ENCODE measurements at places on chromosomes 3 and 15.

DNA sequence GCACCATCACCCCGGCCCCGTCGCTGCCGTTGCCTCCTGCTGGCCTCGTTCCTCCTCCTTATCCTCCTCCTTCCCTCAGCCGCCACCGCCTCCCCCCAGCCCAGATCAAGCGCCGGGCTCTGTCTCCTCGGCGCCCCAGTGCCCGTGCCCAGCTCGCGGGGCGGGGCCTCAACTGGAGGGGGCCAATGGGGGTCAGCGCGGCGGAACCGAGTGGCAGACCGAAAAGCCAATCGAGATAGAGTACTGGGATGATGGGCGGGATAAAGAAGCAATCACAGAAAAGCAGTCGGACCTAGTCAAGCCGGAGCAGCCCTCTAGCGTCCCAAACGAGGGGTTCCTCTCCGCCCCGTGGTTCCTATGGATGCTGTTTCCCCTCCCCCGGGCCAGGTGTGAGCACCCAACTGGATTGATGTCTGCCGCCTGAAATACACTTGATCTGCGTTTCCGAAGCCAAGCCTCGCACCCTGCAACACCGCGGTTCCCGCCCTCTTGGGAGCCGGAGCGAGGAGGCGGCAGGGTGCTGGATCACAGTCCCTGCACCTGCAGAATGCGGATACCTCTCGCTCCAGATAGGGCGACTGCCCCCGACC lies at the start of gene FRMD5:
FRMD5 (minus strand) TSS at position 121 of the 590 bp plus-strand sequence.
- DNase-seq: peak; percentile 96

DNA sequence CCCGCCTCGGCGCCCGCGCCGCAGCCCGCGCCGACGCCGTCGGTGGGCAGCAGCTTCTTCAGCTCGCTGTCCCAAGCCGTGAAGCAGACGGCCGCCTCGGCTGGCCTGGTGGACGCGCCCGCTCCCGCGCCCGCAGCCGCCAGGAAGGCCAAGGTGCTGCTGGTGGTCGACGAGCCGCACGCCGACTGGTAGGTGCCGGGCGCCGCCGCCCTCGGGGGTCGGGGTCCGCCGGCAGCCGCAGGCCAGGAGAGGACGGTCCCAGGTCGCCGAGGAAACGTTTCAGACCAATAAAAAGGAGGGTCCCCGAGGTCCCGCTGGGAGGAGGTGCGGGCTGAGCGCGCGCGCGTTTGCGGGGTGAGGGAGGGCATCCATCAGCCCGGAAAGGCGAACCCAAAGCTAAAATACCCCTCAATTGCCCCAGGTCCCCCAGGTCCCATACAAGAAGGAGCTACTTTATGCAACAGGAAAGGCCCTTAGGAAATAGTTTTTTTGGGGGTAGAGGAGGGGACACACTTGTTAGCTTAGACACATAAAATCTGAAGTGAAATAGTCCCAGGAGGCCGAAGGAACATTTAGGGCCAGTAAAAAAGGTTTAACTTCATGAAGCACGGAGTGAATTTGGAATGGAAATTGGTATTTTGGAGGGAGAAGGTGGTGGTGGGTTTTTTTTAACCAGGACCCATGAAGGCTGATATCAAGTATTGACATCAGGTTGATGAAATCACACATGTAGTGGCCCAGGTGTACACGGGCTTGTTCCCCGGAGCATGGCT lies 739 bp downstream of the SYN2 start:
- DNase-seq: no peak

DNA sequence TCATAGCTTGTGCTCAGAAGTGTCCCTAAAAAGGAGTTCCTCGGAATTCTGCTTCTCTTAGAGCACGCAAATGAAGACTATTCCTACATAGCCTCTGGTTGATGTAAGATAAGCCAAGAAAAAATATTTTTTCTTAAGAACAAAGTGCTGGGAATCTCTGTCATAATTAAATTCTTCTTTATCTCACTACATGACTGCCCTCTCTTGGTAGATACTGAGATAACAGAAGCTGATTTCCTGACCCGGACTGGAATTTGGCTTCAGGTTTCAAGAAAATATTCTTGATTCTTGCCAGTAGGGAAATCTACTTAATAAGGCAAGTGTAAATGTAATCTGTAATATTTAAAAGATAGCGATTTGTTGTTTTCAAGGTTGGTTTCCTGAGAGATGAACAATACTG lies 31.3 kb upstream of the SETMAR start:
- DNase-seq: no peak

- DNase-seq: no peak
Measured at GRCh38 chr3:127770671-127771355, 51.5 kb downstream of the MGLL start.

GRCh38 chr3:110928016-110928662 lies 143.5 kb upstream of the NECTIN3 start:
- no peak for DNase-seq

DNA sequence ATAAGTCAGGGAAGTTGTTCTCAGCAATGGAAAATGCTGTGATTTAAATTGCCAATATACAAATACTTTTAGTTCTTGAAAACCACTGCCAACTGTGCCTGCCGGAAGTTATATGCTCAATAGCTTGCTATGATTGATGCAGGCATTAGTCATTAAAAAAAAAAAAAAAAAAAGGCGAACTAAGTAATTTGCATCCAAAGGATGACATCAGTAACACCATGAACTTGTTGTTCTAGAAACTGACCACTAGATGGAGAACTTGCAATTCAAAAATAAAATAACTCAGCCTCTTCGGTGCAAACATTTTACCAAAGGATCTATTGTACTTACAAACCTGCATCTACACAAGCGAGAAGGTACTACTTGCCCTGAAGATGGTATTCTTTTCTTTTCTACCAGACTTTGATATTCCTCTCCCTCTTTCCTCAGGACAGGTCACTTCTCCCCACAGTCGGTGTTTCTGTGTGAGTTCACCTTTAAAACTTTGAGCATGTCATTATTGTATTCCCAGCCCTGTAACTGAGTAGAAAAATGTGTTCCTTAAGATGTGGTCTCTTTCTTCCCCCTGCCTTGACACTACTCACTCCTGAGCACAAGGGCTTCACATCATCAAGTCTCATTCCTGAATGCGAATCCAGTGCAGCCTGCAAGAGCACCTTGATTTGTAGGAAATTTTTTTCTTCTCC lies 115.0 kb upstream of the VEPH1 start:
- DNase-seq: no peak

DNA sequence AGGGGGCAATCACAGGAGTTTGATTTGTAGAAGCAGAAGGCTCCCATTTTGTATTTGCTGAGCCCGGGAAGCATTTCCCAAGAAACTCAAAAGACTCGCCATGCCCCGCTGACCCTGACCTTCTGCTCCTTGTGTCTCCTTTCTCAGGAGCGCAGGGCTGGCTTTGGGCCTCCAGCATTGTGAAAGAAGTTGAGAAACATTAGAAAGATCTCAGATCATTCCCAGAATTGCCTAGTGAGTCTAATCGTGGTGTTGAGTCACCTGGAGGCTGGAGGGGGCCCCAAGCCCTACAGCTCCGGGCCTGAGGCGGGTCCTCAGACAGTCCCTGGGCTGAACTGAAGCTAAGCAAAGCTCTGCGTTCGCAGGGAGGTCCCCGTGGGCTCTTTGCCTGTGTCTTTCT lies 10.9 kb upstream of the PIGZ start:
- DNase-seq: no peak

DNA sequence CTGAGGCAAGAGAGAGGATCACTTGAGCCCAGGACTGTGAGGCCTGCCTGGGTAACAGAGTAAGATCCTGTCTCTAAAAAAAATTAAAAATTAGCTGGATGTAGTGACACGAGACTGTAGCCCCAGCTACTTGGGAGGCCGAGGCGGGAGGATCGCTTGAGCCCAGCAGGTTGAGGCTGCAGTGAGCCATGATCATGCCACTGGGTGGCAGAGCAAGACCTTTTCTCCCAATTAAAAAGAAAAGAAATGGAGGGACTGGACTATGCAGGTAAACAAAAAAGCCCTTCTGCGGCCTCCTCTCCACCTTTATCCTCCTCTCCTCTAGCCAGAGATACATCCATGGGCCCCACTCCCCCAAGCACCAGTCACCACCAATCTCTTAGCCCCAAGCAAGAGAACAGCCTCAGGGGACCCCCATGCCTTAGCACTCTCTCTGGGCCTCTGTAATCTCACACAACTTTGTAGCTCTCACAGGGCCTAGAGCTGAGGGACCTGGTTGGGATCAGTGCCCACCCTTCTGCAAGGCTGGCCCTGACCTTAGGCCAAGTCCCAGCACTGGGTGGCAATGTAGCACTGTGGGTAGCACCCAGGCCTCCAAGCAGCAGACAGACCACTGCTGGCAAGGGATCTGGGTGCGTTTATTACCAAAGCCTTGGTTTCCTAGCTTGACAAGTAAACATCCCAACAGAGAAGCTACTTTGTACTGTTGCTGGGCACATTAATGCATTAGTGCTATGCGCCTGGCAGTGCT lies 43.4 kb downstream of the FAM174B start:
- DNase-seq: no peak

GRCh38 chr15:95994418-95994817 lies 336.1 kb upstream of the NR2F2 start:
- no peak for DNase-seq

GRCh38 chr3:139675327-139675726 lies 2.4 kb downstream of the NMNAT3 start:
- DNase-seq: no peak
